Activated CD4-positive, alpha-beta T cell treated with anti-CD3 and anti-CD28 coated beads, Interleukin-2, amount 50 U/mL, for 4 hours (primary cell): ENCODE measurements at places on chromosomes 3 and 15.

GRCh38 chr3:100158918-100159330, 44.6 kb upstream of the FILIP1L start:
- no peak for DNase-seq

DNA sequence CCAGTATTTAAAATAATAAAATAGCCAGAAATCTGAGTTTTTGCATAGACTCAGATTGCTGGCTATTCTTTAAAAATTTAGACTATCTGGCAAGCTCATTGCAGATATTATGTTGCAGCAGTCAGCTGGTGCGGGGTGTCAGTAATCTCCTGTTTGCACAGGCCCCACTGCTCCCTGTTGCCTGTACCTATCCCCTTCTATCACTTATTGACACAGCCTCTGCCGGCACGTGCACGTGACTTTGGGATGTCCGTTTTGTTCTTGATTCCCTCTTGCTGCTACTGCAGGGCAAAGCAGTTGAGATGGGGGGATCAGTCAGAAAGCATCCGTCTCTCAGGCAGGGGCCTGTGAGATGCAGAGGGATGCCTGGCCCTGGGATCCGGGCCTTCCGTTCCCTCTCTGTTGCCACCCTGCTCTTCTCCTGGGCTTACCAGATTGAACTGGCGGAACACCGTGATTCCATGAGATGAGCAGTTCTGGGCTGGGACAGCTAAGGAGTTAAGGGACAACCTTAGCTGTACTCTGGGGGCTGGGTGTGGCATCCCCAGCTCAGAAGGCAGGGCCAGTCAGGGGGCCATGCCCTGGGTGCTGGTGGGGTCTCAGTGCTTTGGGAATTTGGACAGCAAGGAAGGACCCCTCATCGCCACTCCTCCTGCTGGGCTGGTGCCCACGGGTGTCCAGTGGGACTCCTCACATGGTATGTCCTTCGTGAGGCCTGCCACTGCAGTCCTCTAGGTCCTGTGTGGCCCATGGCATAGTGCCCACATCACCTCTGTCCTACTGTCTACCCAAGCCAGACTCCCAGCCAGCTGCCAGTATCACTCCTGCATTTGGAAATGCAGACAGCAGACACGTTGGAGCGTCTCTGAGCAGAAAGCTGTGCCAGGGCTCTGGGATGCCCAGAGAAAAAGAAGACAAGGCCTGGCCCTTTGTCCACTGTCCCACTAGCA, 11.8 kb downstream of the MRAS start:
- DNase-seq: no peak

- DNase-seq: no peak
Observed at GRCh38 chr3:192445770-192446644, 281.3 kb downstream of the FGF12 start.

GRCh38 chr3:123576122-123576521, 8.7 kb downstream of the HACD2 start:
- no peak for DNase-seq

DNA sequence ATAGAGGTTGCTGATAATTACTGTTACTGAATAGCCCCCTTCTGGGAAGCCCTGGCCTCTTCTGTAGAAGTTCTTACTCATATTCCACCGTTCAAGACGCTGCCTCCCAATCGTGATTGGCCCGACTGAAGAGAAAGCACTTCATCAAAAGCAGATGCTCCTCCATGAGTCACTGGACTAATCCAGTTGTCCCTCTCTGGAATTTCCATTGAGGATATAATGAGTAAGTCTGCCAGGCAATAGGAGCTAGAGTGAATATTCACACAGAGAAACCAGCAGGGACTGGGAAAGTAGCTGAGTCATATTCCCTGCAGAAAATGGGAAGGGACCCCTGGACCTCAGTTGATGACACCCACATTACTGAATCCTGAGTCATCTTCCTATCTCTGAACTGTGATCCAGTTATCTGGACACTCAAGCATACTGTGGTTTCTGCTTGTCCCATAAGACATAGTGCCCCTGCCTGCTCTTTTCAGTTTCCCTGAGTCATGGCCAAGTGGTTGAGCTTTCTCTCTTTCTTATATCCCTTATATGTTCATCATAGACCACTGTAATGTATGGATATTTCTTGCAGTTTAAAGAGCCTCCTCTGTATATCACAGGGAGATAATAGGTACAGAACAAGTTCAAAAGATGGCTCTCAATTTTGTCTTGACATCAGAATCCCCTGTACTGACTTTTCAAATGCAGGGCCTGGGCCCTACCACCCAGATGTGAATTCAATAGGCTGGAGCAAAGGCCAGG, 151.2 kb upstream of the CDIN1 start:
- no peak for DNase-seq

- DNase-seq: no peak
Observed at GRCh38 chr3:188594139-188594538, 440.2 kb downstream of the LPP start.
